Activated T-cell treated with anti-CD3 and anti-CD28 coated beads, Interleukin-2, amount 50 U/mL, for 4 hours (primary cell): ENCODE measurements at places on chromosomes 1 and 21.

DNA sequence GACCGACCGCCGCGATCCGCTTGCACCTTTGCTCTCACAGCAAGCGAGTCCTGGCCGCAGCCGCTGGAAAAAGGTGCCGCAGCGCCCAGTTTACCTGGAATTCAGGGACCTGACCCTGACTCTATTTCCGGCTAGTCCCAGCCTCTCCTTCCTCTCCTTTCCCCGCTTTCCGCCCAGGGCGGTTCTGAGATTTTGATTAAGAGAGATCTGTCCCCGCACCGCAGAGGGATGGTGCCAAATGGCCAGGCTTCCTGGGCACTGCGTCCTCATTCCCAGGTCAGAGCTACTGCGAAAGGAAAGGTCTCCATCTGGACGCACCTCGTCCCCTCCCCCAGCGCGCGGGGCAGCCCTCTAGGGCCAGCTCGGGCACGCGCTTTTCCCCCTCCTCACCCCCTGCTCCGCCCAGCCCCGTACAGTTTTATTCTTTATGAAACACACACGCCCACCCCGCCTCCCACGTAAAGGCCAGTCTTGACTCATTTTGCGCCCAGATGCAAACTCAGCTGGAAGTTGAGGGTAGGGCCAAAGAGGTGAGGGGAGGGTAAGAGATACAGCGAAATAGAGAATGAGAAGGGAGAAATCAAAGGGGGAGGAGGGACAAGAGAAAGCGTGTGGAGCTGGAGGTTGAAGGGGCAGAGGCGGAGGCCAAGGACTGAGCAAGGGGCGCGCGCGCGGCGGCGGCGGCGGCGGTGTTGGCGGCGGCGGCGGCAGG lies 411.8 kb upstream of the ESRRG start:
- no peak for DNase-seq

DNA sequence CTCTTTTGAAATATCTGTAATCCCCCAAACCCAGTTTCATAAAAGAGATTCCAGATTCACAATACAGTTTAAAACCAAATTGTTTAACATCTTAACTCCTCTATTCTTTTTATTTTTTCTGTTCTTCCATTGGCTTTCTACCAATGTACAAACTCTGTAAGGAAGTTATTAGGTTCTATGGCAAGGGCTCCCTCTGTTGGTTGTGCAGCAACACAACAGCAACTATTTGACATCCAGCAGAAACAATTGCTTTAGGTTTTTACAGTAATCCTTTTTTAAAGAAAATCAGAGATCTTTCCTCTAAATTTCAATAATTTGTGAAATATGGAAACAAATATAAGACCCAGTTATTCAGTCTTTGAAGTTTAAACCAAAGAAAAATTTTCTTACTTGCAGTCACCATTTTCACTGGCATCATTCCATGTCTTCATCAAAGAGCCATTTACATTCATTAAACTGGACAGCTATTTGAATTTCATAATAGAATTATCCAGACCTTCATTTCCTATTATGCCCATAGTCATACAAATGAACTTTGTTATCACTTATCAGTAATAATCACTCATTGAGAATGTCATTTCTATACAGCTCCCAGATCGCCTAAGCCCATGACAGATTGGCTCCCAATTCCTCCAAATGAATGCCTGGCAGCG lies 46.5 kb upstream of the RNF11 start:
- DNase-seq, result peak; percentile 14

GRCh38 chr1:236947794-236948193 lies 56.4 kb downstream of the MT1HL1 start:
- DNase-seq, result no peak

DNA sequence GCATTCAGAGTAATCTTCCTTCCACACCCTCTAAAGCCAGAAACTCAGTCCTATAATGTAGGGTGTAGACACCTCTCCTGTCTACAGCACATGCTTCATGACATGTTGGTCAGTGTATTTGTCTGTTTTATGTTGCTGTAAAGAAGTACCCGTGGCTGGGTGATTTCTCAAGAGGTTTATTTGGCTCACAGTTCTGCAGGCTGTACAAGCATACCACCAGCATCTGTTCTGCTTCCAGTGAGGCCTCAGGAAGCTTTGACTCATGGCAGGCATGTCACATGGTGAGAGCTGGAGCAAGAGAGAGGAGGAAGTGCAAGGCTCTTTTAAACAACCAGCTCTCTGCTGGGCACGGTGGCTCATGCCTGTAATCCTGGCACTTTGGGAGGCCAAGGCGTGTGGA lies 12.1 kb downstream of the PLOD1 start:
- no peak for DNase-seq

DNA sequence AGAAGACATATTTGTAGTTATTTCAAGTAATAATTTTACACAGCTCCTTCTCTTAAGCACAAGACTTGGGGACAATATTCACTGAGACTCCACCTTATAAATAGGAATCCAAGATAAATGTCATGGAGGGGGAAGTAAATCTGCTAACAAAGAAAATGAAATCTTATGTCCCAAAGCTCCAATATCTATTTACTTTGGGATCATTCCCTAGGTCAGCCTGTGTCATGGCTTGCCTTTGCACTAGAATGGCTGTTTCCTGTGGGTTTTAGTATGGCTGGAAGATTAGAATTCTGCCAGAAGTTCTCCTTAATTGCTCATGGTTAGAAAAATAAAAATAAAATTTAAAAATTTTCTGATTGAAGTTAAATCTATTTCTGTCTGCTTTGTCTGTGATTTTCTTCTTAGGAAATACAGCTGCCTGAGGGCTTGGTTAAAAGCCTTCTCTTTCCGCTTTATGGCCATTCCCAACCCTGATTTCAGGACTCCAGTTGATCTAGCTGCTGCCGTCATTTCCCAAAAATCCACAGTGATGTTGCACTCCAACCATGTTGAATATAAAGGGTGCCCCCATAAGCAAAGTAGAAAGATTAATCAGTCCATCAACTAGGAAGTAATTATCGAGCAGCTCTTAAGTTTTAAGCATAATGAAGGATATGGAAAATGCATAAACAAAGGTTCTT lies 326.4 kb upstream of the LYPLAL1 start:
- DNase-seq, result no peak

- no peak for DNase-seq
These were observed 19.7 kb upstream of the TBX15 start for GRCh38 chr1:119007670-119008482.

- no peak for DNase-seq
These were observed 987 bp upstream of the CDCP2 start for GRCh38 chr1:54153535-54154439.

- no peak for DNase-seq
These were observed 347.5 kb upstream of the DPYD start for GRCh38 chr1:98268316-98268715.

GRCh38 chr1:91765880-91766443 lies 120.0 kb downstream of the TGFBR3 start:
- DNase-seq, result no peak

- no peak for DNase-seq
These were observed 27.8 kb downstream of the AVPR1B start for GRCh38 chr1:206089341-206089740.

- no peak for DNase-seq
These were observed 156.4 kb upstream of the ZC3H12A start for GRCh38 chr1:37317870-37318467.

DNA sequence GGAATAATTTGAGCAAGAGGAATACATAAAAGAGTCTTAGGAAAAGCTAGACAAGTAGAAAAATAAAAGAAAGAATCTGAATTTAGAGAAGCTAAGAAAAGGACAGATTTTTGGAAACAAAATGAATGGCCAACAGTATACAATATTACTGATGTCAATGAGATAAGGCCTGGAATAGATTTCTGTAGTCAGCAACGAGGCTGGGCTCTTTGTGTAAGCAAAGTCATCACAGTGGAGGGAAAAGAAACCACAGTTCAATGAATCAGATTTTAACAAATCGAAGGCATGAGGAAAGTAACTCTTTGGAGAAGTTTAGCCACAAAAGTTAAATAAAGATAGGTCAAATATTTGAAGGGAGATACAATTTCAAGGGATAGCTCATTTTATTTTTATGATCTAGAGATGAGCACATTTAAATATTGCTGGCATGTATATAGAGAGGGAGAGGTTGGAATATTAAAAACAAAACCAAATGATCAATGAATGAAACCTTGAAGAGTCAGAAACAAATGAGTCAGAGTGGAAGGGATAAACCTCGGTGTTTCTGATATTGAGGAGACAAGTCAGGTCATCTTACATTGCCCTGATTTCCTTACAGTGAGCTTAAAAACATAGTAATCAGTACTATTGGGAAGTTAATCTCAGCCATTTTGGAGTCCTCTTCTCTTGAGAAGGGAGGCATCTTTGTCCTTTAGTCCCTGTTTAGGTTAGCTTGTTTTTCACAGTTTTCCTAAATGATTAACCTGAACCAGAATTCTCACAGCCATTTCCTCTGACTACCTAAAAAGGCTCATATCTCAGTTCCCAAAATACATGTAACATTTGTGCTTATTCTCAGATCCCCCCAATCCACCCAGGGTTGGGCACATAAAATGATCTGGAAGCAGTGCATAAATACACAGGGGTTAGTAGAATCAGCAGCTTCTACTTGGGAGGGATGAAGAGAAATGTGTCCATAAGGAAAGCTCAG lies 620.0 kb upstream of the B3GALT2 start:
- DNase-seq, result no peak

- DNase-seq, result no peak
These were observed 102.7 kb downstream of the CRYAA start for GRCh38 chr21:43271452-43272020.

DNA sequence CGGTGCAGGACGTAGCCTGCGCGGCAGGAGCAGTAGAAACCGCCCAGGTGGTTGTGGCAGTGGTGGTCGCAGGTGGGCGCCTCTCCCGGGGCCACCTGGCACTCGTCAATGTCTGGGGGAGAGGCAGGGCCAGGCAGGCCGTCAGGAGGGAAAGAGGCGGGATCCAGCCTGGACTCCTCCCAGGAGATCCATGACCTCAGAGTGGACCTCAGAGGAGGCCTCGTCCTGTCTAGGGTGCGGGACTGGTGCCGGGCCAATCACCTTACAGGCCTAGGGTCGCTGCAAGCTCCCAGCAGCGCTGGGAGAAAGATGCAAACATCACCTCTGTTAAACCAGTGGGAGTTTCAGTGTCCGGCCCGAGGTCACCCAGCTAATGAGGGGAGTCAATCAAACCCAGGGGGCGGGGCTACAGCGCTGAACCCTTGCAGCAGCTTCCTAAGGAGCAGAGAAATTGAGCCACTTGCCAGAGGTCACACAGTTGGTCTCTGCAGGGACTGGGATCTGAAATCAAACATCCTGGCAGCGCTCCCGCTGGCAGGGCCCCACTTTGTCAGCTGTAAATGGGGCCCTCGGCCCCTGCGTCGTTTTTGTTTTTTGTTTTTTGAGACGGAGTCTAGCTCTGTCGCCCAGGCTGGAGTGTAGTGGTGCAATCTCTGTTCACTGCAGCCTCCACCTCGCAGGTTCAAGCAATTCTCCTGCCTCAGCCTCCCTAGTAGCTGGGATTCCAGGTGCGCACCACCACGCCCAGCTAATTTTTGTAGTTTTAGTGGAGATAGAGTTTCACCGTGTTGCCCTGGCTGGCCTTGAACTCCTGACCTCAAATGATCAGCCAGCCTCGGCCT lies 1.4 kb downstream of the MASP2 start:
- no peak for DNase-seq

DNA sequence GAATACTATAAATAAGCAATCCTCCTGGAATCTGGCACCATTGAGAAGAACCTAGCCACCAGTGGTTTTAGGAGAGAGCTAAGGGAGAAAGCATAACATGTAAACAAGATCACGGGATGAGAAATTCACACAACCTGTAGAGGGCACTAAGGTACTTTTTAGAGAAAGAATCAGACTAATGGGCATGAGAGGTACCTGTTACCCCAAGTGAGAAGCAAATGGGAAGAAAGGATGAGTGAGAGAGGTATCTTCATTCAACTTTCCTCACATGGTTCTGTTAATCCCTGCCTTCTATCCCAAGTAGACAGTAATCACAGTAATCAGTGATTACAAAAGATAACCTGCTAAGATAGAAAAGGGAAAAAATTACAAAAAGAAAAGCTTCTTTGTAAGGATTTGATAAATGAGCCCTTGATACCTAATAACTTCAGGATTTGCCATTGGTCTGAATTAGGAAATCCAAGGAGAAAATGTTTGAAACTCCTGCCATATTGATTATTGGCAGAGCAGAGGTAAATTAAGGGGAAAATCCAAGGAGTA lies 251.1 kb upstream of the ADGRL2 start:
- no peak for DNase-seq

DNA sequence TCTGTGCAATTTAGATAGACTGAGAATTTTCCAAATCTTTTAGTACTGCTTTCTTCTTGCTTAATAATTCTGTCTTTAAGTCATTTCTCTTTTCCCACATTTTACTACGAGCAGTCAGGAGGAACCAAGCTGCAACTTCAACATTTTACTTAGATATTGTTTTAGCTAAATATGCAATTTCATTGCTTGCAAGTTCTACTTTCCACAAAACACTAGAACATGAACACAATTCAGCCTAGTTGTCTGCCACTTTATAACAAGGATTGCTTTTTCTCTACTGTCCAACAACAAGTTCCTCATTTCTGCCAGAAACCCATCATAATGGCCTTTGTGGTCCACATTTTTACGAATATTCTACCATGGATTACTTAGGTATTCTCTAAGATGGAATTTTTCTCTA lies 36.6 kb downstream of the SORT1 start:
- DNase-seq, result no peak

DNA sequence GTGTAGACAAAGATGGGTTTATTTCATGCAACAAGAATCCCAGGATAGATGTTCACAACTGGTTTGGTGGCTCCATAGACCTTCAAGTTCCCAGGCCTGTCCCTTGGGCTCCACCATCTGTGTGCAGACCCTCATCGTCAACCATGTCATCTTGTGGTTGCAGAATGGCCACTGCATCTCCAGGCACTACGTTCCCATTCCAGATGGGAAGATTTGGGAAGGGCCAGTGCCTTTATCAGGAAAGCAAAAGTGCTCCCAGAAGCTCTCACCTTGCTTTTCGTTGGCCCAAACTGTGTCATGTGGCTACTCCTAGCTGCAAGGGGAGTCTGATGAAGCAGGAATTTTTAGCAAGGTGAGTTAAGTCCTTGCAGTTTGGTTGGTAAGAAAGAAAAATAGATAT lies 12.8 kb downstream of the TMCC2 start:
- DNase-seq, result no peak

- no peak for DNase-seq
These were observed 73.9 kb downstream of the EBNA1BP2 start for GRCh38 chr1:43098200-43098599.

DNA sequence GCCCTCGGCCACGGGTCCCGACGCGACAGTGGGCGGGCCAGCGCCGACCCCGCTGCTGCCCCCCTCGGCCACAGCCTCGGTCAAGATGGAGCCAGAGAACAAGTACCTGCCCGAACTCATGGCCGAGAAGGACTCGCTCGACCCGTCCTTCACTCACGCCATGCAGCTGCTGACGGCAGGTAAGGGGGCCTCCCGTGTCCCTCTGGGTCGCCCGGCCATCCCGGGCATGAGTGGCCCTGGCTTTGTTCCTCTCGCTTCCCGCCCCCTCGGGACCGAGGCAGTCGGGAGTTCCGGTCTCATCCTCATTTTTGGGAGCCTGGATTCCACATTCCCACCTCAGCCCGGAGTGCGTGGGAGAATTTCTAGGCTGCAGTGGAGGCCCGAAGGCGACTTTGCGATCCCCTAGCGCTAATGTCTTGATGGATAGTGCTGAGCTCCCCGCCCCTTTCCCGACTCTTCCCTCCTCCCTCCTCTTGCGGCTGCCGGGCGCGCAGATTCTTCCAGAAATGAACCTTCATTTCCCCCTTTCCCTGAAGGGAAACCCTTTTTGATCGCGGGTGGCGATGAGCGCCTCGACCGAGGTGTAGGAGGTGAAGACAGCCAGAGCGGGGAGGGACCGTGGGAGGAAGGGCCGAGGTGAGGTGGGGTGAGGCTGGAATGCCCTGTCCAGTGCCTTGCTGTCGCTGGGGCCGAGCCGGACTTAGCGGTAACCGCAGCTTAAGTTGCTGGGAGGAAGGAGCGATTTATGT lies 705 bp downstream of the KHDRBS1 start:
- DNase-seq, result peak; percentile 9

- no peak for DNase-seq
These were observed 15.5 kb downstream of the DPYD start for GRCh38 chr1:97905141-97905940.
